Thyroid gland (tissue), 4 donors: ENCODE measurements at places on chromosomes 7 and 10.

GRCh38 chr7:128407751-128408708 lies 1.8 kb downstream of the IMPDH1 start:
- no peak for DNase-seq

GRCh38 chr7:78523930-78524329 lies 725.4 kb downstream of the PHTF2 start:
- DNase-seq = no peak

GRCh38 chr7:156151658-156152057 lies 339.4 kb upstream of the SHH start:
- DNase-seq = no peak

DNA sequence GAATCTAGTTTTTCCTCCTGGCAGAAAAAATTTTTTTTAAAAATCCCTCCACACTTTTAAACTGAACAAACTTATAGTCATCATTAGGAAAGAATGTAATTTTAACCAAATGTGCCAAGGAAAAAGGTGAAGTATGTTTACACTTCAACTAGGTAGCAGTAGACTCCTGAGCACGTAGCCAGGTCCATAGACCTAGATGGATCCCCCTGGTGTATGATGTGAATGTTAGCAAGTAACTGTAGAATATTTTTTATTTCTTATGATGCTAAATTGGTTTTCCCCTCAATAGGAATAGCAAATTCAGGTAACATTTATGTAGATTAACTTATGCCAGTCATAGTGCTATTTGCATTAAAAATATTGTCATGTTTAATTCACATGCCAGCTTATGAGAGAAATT lies 19.6 kb downstream of the CABCOCO1 start:
- DNase-seq = no peak

GRCh38 chr10:5697342-5697741 lies 12.7 kb downstream of the TASOR2 start:
- DNase-seq = no peak

DNA sequence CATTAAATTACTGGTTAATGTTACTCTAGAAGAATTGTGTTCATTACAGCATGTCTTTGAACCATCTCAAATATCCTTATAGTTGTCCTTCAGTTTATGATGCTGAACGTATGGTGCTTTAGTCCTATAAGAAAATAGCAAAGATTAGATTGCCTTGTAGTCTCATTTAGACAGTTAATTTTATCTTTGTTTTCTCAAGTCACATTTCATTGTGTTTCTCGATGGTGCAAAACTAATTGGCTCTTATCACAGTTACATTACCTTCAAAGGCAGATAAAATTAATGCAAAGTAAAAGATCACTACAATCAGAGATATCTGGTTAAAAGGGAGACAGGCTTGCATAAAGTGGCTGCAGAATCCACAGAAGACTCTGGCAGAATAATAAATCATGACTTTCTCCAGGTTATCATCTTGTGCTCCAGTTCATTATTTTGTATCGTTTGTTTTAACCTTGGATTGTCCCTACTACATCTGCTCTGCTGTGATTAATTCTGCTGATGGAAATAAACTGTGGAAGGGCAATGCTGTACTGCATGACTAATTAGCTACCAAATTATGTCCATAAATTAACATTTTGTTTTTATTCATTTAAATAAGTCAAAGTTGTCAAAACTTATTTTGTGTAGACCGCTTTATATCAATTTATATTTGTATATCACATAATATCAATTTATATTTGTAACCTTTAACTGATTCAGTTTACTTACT lies 24.2 kb downstream of the PRPS1L1 start:
- no peak for DNase-seq

- DNase-seq = no peak
Measured at GRCh38 chr7:19442016-19442785, 266.6 kb downstream of the POLR1F start.

GRCh38 chr10:62033125-62033524 lies 131.6 kb downstream of the ARID5B start:
- no peak for DNase-seq

- DNase-seq = peak; percentile 80
Measured at GRCh38 chr10:47047577-47048525, 136.6 kb downstream of the PTPN20 start.

DNA sequence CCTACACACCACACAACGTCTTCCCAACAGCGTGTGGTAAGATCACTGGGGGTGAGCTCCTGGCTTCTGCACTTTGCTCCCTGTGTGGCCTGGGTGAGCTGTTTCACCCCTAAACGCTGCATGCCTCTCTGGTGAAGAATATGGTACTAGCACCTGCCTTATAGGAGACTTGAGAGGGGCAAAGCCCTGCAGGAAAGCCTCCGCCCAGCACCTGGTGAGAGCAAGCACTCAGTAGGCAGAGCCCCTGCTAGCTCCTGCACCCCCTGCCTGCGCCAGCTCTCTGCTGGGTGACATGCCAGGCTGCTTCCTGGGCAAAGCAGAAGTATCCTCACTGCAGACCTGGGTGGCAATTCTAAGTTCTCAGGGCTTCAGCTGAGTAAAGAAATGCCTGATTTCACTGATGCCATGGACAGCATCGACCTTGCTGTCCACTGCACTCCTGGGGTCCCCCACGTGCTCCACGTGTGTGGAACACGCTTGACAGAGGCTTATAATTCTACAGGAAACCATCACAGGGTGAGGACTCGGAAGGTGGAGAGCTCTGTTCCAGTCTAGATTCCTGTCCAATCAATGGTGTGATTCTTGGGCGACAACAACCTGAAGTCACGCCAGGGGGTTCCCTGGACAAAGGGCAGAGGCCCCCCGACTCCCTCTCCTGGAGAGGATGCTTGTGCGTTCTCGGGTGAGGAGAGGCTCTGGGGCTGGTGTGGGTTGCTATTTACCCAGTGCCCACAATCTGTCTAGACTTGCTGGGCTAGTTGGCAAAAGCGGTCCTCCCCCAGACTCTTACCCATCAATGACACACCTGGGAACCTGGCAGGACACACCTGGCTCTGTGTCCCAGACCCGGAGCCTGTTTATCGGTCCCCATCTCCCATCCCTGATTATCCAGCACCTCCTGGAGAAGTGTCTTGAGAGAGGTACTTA lies 5.0 kb upstream of the CALML5 start:
- DNase-seq = peak; percentile 31

GRCh38 chr10:17708821-17709220 lies 43.2 kb upstream of the TMEM236 start:
- DNase-seq = no peak

- DNase-seq = no peak
Measured at GRCh38 chr7:35971133-35971891, 170.5 kb downstream of the SEPTIN7 start.

GRCh38 chr10:98270073-98270740 lies 2.2 kb upstream of the LOXL4 start:
- no peak for DNase-seq

DNA sequence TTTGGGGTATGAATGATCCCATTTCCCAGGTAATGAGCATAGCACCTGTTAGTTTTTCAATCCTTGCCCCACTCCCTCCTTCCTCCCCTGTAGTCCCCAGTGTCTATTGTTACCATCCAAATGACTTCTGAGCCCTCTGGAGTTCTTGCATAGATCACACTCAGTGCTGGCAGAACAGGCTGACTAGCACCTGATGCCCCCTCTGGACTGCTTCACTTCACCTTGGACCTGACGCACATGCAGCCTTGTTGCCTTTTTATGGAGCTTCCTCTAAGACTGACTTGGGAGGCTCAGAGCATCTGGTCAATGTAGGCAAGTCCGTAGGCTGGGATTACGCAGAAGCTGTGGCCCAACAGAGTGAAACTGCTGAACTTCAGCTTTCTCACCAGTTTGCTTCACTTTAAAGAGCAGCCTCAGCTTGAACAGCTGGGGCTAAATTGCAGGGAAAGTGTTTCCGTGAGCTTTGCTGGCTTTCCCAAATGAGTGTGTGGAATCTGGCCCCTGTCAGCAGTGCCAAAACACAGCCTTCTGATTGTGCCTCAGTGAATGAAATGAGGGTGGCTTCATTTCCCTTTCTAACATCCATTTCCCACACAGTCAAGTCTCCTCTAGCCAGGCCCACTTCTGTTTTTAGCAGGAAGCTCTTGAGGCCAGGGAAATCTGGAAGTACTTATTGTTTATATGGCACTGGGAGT lies 48.5 kb downstream of the NXPH1 start:
- peak; percentile 2 for DNase-seq

DNA sequence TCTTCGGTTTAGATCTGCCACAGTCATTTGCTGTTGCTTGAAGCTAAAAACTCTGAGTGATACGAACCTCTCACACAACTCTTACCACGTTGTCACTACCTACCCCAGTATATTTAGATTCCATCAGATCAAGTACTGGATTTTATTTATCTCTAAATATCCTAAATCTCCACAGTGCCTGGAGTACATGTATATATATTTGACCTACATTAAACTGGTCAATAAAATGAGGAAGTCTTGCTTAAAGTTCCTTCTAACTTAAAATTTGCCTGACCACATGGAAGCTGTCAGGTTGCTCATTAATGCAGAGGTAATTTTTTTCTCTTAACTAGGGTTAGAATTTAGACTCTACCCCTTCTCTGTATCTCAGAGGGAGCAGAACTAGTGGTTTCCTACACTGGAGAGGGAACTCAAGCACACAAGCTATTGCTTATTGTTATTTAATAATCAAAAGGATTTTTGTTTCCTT lies 3.1 kb upstream of the MACC1 start:
- DNase-seq = no peak

DNA sequence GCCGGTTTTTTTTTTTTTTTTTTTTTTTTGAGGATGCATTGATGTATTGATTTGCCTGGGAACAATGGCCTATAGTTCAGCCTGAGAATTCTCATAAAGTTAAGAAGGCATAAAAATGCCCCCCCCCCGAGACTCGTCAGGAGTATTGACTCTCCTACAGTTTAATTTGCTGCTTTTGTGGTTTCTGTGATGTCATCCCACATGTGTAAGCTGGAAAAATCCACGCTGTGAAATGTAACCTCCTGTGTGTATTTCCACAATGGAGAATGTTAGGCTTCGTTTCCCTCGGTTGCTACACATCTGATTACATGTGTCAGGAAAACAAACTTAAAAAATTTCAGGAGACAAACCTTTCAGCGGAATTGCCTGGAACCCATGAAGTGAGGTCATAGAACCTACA lies 117.9 kb downstream of the FANK1 start:
- no peak for DNase-seq

GRCh38 chr7:28708033-28708951 lies 249.8 kb downstream of the TRIL start:
- no peak for DNase-seq

GRCh38 chr7:23628370-23628769 lies 31.2 kb downstream of the CCDC126 start:
- DNase-seq = no peak

DNA sequence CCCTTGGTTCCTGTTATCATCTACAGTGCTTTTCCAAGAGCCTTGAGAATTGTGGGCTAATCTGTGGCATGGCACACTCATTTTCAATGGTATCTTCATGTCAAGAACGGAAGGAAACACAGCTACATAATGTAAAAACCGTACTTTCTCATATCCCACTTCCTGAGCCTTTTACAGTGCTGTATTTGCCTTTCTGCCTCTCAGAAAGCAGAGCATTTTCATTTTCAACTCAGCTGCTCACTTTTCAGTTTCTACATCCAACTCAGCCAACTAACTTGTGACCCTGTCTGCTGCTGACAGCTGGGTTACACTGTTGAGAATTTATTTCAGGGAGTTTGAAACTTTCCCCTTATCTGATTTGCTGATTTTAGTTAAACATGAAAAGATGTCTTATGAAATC lies 875.8 kb upstream of the KCND2 start:
- no peak for DNase-seq

DNA sequence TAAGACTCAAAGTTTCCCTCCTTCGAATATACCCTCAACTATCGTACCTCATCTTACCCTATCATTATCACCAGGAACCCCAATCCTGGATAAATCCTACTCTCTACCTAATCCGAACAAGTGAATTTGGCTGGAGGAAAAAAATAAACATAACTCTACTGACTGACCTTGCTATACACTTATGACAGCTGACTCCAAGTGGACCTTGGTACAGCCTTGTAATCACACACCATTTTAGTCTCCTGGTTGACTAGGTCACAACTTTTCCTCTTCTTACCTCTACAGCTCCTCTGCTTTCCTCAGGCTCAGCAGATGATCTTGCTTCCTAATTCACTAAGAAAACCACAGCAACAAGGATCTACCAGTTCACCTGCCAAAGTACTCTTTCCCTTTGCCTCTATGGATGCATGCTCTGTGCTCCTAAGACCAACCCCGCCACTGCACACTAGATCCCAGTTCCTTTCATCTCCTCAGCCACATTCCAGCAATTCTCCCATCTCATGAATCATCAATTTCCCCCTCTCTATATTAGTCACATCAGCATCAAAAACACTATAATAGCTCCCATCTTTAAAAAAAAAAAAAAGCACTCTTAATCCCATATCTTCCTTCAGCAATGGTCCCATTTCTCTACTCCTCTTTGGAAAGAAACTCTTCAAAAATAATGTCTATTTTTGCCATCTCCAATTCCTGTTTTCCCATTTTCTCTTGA lies 35.5 kb downstream of the COA1 start:
- DNase-seq = no peak

DNA sequence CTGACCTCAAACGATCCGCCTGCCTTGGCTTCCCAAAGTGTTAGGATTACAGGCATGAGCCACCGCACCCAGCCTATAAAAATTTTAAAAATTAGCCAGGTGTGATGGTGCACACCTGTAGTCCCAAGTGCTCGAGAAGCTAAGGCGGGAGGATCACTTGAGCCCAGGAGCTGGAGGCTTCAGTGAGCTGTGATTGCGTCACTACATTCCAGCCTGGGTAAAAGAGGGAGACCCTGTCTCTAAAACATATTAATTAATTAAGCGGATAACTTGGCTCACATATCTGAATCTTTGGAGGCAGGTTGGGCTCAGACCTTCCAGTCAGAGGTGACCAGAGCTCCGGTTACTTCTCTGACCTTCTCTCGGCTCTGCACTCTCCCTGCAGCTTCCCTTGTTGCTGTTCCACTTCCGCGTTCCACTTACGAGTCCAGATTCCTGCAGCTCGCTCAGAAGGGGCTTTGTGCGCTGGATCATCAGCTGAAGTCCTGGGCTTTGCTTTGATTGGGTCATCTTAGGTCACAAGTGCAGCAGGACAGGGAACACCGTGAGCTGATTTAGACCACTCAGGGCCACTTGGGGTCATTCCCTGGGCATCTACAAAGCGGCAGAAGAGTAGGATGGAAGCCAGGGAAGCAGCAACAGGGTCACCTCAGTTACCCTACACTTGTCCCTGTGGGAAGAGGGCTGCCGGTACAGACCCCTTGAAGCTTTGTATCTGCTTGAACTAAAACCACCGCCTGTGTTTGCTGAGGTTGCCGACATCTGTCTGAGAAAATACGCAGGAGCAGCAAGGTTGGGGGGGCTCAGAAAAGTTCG lies 2.0 kb upstream of the ARPC1B start:
- DNase-seq = peak; percentile 96

DNA sequence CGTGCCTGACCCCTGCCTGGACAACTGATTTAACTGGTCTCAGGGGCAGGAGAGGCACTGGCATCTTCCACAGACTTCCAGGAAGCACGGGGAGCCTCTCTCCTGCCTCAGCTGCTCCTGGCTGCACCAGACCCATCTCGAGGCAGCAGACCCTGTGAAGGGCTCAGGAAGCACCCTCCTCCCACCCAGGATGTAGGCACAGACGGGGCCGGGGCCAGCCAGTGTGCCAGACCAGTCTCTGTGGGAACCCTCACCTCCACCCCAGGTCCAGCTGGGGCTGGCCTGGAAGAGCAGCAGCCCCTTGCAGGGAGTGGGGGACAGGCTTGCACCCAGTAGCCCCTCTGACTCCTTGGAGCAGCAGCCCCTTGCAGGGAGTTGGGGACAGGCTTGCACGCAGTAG lies 56.3 kb downstream of the RASGEF1A start:
- DNase-seq = no peak

GRCh38 chr7:34309584-34309983 lies 348.4 kb upstream of the NPSR1 start:
- DNase-seq = no peak

GRCh38 chr10:131834152-131834810 lies 66.5 kb upstream of the PPP2R2D start:
- DNase-seq = no peak
